Lung (tissue), 17 donors: ENCODE measurements at places on chromosomes 12 and 14.

DNA sequence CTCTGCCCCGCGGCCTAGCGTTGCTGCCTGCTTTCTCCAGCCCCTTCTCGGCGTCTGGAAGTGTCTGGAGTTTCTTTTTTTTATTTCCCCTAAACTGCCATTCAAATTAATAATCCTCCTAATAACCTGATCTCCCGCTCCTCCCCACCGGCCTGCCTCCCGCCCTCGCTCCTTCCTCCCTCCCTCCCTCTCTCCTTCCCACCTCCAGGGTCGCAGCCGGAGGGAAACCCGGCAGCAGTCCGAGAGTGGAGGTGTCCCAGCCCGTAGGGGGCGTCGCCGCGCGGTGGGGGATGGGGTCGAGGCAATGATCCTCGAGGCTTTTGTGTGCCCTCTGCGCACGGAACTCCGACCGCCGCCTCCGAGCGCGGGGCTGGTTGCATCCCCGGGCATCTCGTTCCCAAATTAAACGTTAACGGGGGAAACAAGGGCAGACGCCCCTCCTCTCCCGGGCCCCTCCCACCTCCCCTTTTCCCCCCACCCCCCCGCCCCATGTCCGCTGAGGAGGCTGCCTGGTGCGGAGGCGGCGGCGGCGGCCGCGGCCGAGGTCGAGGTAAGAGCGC lies 1.0 kb upstream of the SOCS2 start:
- peak overlapping the region; percentile 96 for H3K27ac ChIP-seq
- peaks cover 16% of the 10 kb centered on the region for H3K4me1 ChIP-seq
- H3K36me3 ChIP-seq, result peaks cover 4% of the 10 kb centered on the region
- peak; percentile 86 for DNase-seq

DNA sequence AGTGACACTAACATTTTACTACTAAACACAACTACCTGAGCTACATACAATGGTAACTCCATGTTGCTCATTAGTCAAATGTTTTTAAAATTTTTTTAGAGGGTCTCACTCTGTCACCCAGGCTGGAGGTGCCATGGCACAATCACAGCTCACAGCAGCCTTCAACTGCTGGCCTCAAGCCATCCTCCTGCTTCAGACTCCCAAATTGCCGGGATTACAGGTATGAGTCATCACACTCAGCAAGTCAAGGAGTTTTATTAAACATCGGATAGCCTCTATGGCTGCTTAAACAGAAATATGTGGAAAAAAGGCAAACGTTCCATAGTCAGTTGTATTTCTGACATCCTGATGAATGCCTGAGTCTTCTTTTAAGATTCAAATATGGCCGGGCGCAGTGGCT lies 11.1 kb upstream of the NPFF start:
- H3K36me3 ChIP-seq, result peaks cover 53% of the 10 kb centered on the region
- H3K27ac ChIP-seq, result no peak overlapping the region
- H3K27me3 ChIP-seq, result no peaks in the 10 kb centered on the region

- no peak for DNase-seq
- H3K4me1 ChIP-seq, result peaks cover 10% of the 10 kb centered on the region
- no peaks in the 10 kb centered on the region for H3K36me3 ChIP-seq
- no peak overlapping the region for H3K27ac ChIP-seq
- no peak overlapping the region for H3K4me3 ChIP-seq
Measured at GRCh38 chr12:9931245-9931644, 925 bp downstream of the CLEC2A start.

GRCh38 chr14:21073921-21074320 lies 3.8 kb downstream of the ARHGEF40 start:
- no peaks in the 10 kb centered on the region for H3K4me1 ChIP-seq
- no peak for DNase-seq
- H3K27me3 ChIP-seq, result no peaks in the 10 kb centered on the region
- H3K36me3 ChIP-seq, result peaks cover 55% of the 10 kb centered on the region
- H3K4me3 ChIP-seq, result no peak overlapping the region
- H3K27ac ChIP-seq, result no peak overlapping the region

DNA sequence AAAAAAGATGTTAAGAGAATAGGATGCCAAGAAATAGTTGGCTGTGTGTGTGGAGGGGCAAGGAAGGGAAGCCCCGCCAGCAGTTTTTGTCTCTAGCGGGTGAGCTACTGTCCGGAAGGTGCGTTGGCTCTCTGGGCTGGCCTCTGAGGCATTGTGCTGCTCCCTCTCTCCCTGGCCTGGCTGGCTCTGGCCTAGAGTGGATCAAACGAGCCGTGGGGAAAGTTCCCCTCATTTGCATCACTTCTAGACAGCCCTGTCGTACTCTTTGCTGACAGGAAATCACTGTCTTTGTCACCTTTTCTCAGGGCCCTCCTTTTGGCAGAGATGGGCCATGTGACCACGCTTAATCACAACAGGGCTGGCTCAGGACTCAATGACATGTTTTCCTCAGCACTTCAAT lies 236.1 kb upstream of the NPAS3 start:
- peaks cover 4% of the 10 kb centered on the region for H3K36me3 ChIP-seq
- peak; percentile 57 for DNase-seq
- H3K4me1 ChIP-seq, result peaks cover 3% of the 10 kb centered on the region
- peak overlapping the region; percentile 30 for H3K27ac ChIP-seq

GRCh38 chr12:6703631-6704030 lies 3.0 kb upstream of the PIANP start:
- H3K4me3 ChIP-seq, result no peak overlapping the region
- no peaks in the 10 kb centered on the region for H3K36me3 ChIP-seq
- H3K27ac ChIP-seq, result no peak overlapping the region

DNA sequence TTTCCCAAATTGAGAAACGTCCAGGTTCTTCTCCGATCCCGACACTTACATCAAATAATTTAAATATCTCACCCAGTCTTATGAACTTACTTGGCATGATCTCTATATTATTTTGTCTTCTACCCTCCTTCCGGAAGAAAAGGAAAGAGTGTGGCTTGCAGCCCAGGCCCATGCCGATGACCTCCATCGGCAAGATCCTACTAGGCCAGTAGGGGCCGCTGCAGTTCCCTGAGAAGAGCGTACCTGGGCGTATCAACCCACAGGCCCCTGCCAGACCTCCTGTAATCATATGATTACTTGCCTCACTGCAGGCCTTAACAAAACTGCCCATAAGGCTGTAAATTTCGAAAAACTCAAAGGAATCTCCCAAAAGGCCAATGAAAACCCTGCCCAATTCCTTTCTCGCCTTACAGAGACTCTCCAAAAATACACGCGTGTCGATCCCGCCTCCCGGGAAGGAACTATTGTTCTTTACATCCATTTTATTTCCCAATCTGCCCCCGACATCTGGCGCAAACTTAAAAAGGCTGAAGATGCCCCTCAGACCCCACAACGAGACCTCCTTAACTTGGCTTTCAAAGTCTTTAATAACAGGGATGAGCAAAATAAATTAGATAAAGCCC lies 69.6 kb downstream of the MOK start:
- no peaks in the 10 kb centered on the region for H3K27me3 ChIP-seq
- no peak overlapping the region for H3K27ac ChIP-seq
- H3K36me3 ChIP-seq, result peaks cover 4% of the 10 kb centered on the region
- H3K4me1 ChIP-seq, result peaks cover 10% of the 10 kb centered on the region

- H3K4me1 ChIP-seq, result no peaks in the 10 kb centered on the region
- no peak overlapping the region for H3K27ac ChIP-seq
- H3K4me3 ChIP-seq, result no peak overlapping the region
- H3K27me3 ChIP-seq, result no peaks in the 10 kb centered on the region
- no peak for DNase-seq
Measured at GRCh38 chr12:19964549-19964948, 403.8 kb upstream of the PDE3A start.

- H3K27me3 ChIP-seq, result peaks cover 24% of the 10 kb centered on the region
- DNase-seq, result no peak
- no peak overlapping the region for H3K4me3 ChIP-seq
- H3K36me3 ChIP-seq, result no peaks in the 10 kb centered on the region
Measured at GRCh38 chr14:101558739-101559240, 2.5 kb upstream of the DIO3 start.

GRCh38 chr12:10339053-10339840 lies 31.6 kb downstream of the KLRD1 start:
- H3K27me3 ChIP-seq, result no peaks in the 10 kb centered on the region
- no peaks in the 10 kb centered on the region for H3K36me3 ChIP-seq
- no peak for DNase-seq
- no peak overlapping the region for H3K27ac ChIP-seq

DNA sequence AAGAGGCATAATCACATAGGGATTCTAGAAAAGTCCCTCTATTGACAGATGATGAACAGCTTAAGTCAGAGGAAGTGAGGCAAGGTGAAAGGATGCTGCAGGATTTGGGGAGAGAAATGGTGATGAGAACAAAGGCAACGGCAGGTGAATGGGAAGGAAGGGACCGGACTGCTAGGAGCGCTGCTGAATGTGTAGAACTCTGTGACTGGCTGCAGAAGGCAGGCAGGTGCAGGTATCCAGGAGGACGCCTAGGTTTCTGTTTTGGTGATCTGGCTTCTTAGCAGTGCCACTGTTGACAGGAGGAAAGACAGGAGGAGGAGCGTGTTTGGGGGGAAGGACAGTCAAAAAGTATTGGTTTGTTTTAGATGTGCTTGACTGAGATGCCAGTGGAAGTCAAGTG lies 58.4 kb upstream of the TTC7B start:
- no peak overlapping the region for H3K4me3 ChIP-seq
- peaks cover 6% of the 10 kb centered on the region for H3K4me1 ChIP-seq
- DNase-seq, result no peak
- no peaks in the 10 kb centered on the region for H3K36me3 ChIP-seq
- H3K27me3 ChIP-seq, result no peaks in the 10 kb centered on the region
- H3K27ac ChIP-seq, result no peak overlapping the region

GRCh38 chr12:104547235-104547634 lies 90.5 kb downstream of the CHST11 start:
- no peak overlapping the region for H3K27ac ChIP-seq
- H3K4me1 ChIP-seq, result no peaks in the 10 kb centered on the region
- H3K36me3 ChIP-seq, result no peaks in the 10 kb centered on the region
- DNase-seq, result no peak
- no peaks in the 10 kb centered on the region for H3K27me3 ChIP-seq

- peak; percentile 65 for DNase-seq
- no peaks in the 10 kb centered on the region for H3K27me3 ChIP-seq
- H3K4me3 ChIP-seq, result no peak overlapping the region
- peaks cover 17% of the 10 kb centered on the region for H3K4me1 ChIP-seq
- peak overlapping the region; percentile 98 for H3K27ac ChIP-seq
Measured at GRCh38 chr12:108691998-108692808, 39.1 kb downstream of the CORO1C start.

DNA sequence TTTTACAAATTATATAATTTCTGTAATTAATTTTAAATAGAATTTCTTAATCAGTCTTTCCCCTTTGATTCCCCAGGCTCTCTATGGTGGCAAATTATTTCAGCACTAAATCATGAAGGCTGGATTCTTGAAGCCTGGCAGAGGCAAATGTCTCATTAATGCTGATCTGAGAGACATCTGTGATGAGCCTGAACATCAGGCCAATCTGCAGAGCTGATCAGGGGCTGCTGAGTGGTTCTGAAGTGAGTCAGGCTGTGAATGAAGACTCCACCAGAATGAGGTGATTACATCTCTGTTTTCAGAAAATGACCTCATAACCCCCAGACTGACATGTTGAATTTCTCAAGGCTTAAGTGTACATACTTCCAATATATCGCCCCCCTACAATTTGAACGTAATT lies 124.2 kb upstream of the MIS18BP1 start:
- no peak for DNase-seq
- no peaks in the 10 kb centered on the region for H3K4me1 ChIP-seq
- no peak overlapping the region for H3K27ac ChIP-seq

GRCh38 chr14:90715993-90716392 lies 100.2 kb downstream of the TTC7B start:
- H3K36me3 ChIP-seq, result no peaks in the 10 kb centered on the region
- H3K4me3 ChIP-seq, result no peak overlapping the region
- H3K4me1 ChIP-seq, result no peaks in the 10 kb centered on the region
- H3K27ac ChIP-seq, result no peak overlapping the region
- H3K27me3 ChIP-seq, result no peaks in the 10 kb centered on the region
- no peak for DNase-seq

- H3K36me3 ChIP-seq, result no peaks in the 10 kb centered on the region
- no peaks in the 10 kb centered on the region for H3K27me3 ChIP-seq
Measured at GRCh38 chr14:65422088-65422834, 9.7 kb downstream of the FUT8 start.

- H3K27me3 ChIP-seq, result no peaks in the 10 kb centered on the region
- H3K27ac ChIP-seq, result no peak overlapping the region
- no peaks in the 10 kb centered on the region for H3K36me3 ChIP-seq
- no peaks in the 10 kb centered on the region for H3K4me1 ChIP-seq
- no peak for DNase-seq
- no peak overlapping the region for H3K4me3 ChIP-seq
Measured at GRCh38 chr12:51631591-51631990, 40.6 kb downstream of the SCN8A start.

DNA sequence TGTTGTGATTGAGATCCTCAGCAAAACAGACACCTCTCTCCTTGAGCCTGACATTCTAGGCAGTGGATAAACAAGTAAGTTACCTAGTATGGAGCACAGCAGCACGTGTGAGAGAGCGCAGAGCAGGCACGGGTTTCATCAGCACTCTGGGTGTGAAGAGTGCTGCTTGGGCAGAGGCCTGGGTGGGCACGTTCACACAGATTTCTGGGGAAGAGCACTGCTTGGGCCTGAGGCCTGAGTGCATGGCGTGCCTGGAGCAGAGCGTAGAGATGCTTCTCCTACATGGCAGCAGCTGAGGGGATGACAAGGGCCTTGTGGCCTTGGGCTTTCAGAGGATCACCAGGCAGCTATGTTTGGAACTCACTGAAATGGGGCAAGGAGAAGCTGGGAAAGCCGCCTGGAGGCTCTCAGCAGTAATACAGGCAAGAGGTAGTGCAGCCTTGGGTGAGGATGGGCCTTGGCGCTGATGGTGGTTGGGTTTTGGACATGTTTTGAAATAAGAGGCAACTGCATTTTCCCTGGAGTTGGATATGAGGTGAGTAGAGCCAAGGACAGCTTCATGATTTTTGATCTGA lies 17.6 kb downstream of the CKB start:
- peaks cover 4% of the 10 kb centered on the region for H3K4me1 ChIP-seq
- peaks cover 7% of the 10 kb centered on the region for H3K36me3 ChIP-seq
- DNase-seq, result no peak
- no peaks in the 10 kb centered on the region for H3K27me3 ChIP-seq

- H3K36me3 ChIP-seq, result no peaks in the 10 kb centered on the region
- H3K4me3 ChIP-seq, result no peak within 1 kb of the TSS
- H3K27ac ChIP-seq, result no peak within 1 kb of the TSS
- peak; percentile 93 for DNase-seq
Measured at GRCh38 chr12:113403435-113404415, at the start of gene SDS. TSS of gene SDS (minus strand) at chr12:113403887. CDS start at chr12:113399708, 4,179 bp downstream.

GRCh38 chr14:21455592-21455911 lies 371 bp downstream of the CHD8 start:
- peak overlapping the region; percentile 92 for H3K4me3 ChIP-seq
- H3K27me3 ChIP-seq, result no peaks in the 10 kb centered on the region
- H3K36me3 ChIP-seq, result no peaks in the 10 kb centered on the region
- peaks cover 8% of the 10 kb centered on the region for H3K4me1 ChIP-seq
